ENCODE measurements at places on chromosomes 5 and 9.

- DNase-seq, result no peak
Measured at GRCh38 chr5:77003246-77003645, 27.0 kb upstream of the AGGF1 start.

- DNase-seq, result no peak
Measured at GRCh38 chr5:81020478-81021167, 60.5 kb downstream of the RASGRF2 start.

- DNase-seq, result no peak
Measured at GRCh38 chr9:93001031-93001430, 53.7 kb downstream of the FGD3 start.

GRCh38 chr9:73348471-73348870 lies 196.8 kb downstream of the ANXA1 start:
- DNase-seq, result no peak

DNA sequence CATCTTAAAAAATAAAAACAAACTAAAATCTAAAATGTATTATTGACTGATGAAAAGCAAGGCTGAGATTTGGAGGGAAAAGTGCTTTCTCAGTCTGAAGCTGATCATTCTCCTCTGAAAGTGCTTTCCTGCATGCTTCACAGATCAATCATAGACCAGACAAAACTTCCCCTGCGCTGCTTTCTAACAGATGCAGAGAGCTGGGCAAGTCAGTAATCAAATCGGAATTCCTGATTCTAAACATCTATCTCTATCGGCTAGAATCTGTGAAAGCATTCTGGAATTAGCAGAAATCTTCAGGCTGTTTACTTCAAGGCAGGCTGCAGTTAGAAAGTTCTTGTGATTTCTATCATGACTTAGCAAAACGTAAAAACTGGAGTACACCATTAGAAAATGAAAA lies 15.6 kb upstream of the FAM81B start:
- DNase-seq, result no peak

DNA sequence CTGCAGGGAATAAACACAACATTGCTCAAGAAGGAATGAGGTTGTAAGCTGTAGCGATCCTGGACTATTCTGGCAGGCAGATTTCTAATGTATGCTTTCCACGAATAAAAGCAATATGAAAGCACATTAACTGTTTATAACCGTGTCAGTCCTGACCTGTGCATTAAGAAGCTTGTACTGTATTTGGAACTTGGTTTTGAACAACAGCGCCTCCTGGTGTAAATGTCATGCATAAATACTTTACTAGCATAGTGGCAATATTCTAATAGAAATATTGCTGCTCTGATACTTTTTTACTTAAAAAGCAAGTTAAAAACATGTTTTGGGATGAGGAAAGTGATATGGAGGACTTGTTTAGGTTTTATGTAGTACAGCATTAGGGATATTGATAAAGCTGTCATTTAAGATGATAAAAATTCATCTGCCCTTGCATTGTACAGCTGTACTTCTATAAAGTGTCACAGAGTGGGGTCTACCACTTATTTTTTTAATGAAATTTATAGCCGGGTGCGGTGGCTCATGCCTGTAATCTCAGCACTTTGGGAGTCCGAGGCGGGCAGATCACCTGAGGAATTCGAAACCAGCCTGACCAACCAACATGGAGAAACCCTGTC lies 70.7 kb upstream of the GNE start:
- peak; percentile 8 for DNase-seq

DNA sequence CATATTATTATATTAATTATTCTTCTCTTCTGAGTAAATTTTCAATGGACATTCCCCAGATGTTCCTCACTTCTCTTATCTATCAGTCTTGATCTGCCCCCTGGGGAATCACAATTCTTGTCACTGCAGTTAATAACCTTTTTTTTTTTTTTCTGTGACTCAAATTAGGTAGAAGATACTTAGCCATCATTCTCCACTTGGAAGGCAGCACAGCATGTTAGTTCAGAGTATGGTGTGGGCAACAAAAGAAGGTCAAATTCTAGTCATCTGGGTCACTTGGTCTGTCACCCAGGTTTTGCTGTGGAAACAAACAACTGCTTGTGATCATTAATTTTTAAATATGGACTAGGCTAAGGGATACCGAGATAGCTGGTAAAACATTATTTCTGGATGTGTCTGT lies 8.1 kb upstream of the MOB3B start:
- DNase-seq, result no peak

DNA sequence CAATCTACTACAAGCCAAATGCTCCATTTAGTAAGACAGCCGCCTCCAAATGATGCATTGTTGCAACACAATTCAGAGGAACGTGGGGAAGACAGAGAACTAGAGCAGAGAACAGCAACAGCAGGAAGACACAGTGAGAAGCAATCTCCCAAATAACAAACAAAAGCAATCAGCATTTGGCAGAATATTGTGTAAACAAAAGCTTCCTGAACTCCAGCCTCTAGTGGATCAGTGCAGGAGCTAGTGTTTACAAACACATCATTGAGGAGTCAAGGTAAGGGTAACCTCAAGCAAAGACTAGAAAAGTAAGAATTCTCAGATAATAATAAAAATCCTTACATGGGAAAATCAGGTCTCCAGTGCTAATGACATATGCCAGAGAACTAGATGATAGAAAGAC lies 20.6 kb downstream of the FST start:
- no peak for DNase-seq

GRCh38 chr9:16921855-16922254 lies 51.4 kb upstream of the BNC2 start:
- DNase-seq, result no peak

DNA sequence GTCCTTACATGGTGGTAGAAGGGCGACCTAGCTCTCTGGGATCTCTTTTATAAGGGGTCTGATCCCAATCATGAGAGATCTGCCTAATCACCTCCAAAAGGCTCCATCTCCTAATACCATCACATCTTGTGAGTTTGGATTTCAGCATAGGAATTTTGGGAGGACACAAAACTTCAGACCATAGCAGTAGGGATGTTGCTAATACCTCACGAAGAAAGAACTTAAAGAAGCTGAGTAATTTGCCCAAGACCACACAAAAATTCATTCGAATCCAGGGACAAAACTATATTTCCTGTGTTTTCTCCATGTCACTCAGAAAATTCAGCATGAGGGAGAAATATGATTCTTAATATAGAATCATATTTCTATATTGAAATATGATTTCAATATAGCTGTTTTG lies 32.7 kb downstream of the MTAP start:
- no peak for DNase-seq

DNA sequence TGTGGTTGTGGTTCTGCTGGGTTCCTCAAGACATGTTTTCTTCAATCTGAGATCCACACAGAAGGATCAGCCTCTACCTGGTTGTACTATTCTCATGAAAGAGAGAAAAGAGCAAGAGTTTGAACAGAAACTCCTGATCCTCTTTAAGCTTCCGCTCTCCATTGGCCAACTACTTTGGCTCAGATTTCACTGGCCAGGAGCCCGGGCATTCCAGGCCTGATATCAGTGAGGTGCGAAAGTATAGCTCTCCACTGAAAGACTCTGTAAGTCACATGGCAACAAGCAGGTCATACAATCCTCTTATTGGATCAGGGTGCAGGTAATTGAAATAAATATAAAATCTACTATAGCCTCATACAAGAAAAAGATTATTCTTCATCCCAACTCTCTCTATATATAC lies 920.5 kb downstream of the TLE4 start:
- no peak for DNase-seq

- peak; percentile 12 for DNase-seq
Measured at GRCh38 chr5:149852641-149853330, 91.8 kb downstream of the PDE6A start.

DNA sequence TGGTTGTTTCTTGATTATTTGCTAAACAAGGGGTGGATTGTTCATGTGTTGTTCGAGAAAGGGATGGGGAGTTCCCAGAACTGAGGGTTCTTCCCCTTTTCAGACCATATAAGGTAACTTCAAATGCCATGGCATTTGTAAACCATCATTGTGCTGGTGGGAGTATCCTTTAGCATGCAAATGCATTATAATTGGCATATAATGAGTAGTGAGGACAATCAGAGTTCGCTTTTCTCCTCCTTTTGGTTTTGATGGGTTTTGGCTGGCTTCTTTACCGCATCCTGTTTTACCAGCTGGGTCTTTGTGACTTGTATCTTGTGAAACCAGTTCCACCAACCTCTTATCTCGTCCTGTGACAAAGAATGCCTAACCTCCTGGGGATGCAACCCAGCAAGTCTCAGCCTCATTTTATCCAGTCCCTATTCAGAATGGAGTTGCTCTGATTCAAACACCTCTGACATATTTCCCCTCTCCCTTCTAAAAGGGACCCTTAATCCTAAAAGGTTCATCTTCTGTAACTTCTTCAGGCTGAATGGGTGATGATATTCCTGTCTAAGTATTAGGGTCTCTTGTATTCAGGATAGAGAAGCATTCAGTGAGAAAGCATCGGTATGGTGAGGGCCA lies 8.7 kb upstream of the FBN2 start:
- no peak for DNase-seq

- no peak for DNase-seq
Measured at GRCh38 chr5:150181027-150181426, 8.8 kb upstream of the SLC6A7 start.

DNA sequence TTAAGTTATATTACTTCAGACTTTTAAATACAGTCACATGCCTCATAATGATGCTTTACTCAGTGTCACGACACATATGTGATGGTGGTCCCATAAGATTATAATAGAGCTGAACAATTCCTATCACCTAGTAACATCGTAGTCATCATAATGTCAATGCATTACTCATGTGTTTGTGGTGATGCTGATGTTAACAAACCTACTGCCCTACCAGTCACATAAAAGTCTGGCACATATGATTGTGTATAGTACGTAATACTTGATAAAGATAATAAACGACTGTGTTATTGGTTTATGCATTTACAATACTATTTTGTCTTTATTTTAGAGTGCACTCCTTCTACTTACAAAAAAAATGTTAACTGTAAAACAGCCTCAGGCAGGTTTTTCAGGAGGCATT lies 103.7 kb downstream of the PAM start:
- DNase-seq, result no peak

GRCh38 chr5:115116001-115116400 lies 53.7 kb downstream of the TRIM36 start:
- no peak for DNase-seq

DNA sequence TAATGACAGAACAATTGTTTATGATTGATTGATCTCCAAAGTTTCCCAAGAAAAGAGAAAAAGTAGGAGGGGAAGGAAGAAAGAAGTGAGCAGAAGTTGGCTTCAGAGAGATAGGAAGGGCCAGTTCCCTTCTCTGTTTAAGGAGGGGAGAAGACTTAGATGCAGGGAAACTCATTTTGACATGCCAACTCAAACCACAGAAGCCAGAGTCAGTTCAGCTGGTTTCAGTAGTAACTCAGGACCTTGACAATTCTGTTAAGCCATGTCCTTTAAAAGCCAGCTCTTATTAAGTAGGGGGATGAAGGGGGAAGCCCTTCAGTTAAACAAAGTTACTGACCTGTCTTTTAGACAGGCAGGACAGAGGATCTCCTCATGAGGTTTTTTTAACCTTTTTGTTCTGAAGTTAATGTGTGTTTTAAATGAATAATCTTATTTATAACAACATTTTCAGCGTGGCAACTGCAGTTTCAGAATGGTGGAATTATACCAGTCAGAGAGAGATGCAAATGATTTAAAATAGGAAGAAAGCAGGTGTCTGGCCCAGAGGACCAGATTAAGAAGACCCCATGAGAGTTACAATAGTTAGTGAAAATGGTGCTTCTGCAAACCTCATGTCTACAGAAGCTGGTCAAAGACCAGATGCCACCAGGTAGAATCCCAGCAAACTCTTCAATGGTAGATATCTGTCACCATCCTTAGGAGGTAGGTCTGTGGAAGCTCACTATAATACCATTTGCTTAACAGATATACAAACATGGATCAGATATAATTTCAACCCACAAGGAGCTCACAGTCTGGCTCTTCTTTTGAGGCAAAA lies 29.3 kb upstream of the ABL1 start:
- no peak for DNase-seq

DNA sequence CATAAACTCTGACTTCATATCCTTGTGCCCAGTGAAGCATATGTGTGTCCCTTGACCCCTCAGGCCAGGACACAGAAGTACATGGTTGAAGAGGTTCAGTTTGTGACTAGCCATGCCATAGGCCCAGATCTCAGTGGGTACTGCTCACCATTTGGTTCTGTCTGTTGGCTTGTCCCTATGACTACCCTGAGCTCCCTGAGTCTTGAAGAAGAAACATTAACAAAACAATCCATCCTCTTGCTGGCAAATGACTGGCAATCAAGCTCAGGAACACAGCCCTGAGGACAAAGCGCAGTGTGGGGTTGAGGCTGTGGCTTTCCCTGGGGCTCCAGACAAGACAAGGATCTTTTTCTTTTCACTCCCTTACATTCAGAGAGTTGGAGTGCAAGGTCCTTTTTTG lies 46.3 kb downstream of the TNFAIP8 start:
- DNase-seq, result no peak

DNA sequence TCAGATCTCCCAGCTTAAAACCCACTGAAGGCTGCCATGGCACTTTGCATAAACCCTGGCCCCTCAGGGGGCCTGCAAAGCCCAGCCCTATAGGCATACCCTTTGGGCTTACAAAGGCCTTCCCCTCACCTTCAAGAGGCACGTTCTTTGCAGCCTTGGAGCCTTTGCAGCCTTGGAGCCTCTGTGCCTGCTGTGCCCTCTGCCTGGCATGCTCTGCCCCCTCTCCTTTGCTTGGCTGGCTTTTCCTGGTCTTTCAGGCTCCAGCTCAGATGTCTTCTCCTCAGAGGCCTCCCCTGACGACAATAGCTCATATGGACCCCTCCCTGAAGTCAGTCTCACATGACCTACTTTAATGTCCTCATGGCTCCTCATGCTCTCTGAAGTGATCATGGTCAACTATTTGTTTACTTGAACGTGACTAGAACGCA lies 60.3 kb downstream of the CXXC5 start:
- DNase-seq, result no peak
